Urothelium cell line (cell line): ENCODE measurements at places on chromosomes 7 and 10.

- DNase-seq: no peak
Measured at GRCh38 chr10:125054669-125055268, 105.6 kb downstream of the CTBP2 start.

DNA sequence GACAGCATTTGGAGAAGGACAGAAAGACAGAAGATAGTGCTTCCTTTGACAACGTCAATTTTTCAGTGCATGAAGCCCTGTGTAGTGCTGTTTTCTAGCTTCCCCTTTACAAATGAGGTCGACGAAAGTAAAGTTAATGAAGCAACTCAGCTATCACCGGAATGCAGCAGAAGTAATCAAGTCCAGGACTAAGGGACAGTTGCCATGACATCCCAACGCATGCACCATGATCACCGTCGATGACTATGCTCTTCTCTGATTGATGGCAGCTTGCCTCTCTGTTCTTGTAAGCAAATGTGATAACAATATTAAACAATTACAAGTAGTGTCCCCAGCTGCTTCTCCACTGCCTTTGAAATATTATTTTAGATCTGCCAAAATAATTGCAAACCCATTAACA is 205.8 kb downstream of the FRMD4A start:
- DNase-seq: no peak

- DNase-seq: peak; percentile 73
Measured at GRCh38 chr10:102645741-102646609, 1.7 kb downstream of the TRIM8 start.

DNA sequence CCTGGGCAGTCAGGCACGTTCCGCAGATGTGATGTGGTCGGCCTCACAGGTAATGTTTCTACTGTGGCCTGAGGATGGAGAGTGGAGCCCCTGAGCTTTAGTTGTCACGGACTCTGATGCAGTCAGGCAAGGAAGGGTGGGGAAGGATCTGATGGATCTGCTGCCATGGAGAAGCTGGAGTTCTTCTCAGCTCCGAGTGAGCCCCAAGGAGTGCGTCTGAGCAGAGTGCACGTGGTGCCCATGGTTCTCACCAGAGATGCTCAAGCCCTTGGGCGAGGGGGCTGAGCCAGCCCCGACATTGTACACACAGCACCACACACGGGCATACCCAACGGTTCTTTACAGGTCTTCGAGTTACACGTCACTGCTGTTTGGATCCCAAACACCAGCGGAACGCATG is 192.5 kb downstream of the EBF3 start:
- DNase-seq: no peak

- DNase-seq: no peak
Measured at GRCh38 chr7:15686957-15687545, 568 bp upstream of the MEOX2 start.

DNA sequence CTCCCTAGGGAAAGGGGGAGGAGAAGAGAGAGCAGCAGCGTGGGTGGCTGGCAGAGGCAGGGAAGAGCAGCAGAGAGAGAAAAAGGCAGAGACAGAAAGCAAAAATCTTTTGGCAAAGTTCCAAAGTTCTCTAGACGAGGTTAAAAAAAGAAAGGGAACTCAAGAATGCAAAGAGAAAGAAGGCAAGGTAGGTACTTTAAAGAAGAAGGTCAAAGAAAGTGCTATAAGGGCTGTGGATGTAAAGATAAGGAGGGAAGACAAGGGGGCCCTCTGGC is 20.2 kb upstream of the OPTN start:
- DNase-seq: peak; percentile 80

DNA sequence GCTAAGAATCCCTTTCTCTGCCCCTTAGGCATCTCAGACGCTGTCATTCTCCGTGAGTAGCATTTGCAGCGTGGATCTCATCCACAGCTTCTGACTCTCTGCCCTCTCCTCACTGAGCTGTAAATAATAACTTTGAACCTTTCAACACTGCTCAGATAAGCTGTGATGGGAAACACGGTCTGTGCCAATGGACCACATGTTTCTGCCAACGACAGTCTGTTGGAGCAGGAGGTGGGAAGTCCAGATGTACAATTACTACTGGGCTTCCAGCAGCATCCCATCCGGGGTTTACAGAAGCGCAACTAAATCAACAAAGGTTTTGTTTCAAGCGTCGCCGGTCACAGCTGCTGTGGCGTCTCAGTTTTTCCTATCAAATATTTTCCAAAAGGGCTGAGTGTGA is 1110.6 kb downstream of the TYW1 start:
- no peak for DNase-seq

- DNase-seq: no peak
Measured at GRCh38 chr10:90571481-90572258, 286.2 kb downstream of the HTR7 start.

DNA sequence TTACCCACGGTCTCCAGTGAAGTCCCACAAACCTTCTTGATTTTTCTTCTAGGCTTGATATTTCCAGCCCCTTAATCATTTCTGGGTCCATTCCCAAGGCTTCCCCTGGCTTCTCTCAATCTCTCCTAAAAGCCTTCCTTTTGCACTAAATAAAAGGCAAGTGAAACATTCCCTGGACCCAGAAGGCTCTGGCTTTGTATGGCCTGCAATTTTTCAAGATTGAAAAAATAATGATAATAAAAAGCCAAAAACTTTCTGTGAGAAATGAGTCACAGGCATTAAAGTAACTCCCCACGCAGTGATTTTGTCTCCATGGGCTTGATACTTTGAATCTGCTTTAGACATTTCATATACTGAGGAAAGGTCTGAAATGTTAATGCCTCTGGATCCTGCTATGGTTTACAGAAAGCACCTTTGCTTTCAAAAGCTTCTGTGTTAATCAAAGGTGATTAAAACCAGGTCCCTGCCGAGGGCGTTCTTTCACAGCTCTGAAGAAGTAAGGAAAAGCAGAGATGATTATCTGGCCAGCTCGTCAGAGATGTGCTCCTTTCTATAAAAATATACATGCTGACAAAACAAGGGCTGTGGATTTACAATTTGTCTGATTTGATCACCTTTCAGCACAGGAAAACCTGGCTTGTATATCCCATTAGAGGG is 118.9 kb upstream of the TMEM72 start:
- no peak for DNase-seq

DNA sequence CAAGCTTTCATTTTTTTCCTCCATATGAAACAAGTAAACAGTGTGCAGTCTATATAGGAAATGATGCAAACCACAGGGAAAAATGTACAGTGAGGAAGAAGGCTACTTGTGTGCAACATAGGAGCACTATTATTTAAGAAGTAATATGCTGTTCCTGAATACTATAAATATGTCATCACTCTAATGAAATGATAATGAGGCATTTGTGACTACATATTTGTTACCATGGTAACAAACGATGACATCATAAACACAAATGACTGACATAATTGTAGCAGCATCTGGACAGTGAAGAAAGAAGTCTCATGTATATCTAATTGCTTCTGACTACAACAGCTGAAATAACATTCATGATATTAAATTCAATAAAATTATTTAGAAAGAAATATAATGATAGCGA is 164.8 kb downstream of the C7orf25 start:
- no peak for DNase-seq

- no peak for DNase-seq
Measured at GRCh38 chr10:20486791-20487190, 410.3 kb downstream of the NEBL start.

DNA sequence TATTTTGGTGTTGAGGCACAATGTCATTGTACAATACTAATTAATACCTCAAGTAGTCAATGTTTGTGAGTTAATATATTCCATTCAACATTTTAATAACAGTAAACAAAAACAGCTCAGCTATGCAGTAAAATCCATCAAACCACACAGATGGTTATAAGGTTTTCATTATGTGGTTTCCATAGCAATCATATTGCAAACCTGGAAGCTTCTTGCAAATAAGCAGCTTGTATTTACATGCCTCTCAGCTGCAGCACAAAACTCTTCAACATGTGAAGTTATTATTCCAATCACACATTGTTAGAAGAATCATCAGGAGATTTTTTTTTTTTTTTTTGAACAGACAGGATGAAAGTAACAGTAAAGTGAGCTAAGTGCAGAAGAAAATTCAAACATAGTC is 170.2 kb downstream of the SKAP2 start:
- DNase-seq: no peak

DNA sequence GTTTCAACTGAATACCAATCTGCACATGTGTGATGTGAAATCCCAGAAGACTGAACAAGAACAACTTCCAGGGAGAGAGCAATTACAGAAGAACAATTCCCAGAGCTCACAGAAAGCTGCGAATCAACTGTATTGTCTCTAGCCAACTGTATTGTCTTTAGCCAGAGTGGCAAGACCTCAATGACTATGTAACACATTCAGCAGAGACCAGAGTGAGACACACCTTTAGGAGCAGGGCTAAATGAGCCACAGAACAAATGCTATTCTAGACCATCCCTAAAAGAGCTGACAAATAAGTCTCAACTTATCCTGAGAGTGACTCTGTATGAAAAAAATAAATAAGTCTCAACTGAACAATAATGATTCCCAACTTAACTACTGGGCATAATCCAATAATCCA is 72.0 kb downstream of the KMT2C start:
- DNase-seq: no peak

- DNase-seq: peak; percentile 4
Measured at GRCh38 chr10:118002581-118002980, 44.2 kb downstream of the RAB11FIP2 start.

DNA sequence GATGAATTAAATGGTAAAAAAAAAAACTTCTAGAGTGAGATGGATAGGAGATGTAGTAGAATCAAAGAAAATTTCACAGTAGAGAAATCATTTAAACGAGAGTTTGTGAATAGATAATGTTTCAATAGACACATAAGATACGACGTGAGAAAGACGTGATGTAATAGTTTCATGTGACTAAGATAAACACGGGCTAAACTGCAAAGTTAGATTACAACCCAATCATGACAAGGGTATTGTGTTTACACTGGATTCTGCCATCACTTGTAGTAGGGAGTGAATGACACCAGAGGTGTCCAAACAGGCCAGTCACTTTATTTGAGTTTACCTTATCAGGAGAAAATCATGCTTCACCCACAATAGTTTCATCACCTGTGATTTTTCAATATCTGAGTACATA is 21.6 kb downstream of the SEMA3D start:
- DNase-seq: no peak

GRCh38 chr7:71267734-71268469 is 136.0 kb downstream of the GALNT17 start:
- DNase-seq: no peak

DNA sequence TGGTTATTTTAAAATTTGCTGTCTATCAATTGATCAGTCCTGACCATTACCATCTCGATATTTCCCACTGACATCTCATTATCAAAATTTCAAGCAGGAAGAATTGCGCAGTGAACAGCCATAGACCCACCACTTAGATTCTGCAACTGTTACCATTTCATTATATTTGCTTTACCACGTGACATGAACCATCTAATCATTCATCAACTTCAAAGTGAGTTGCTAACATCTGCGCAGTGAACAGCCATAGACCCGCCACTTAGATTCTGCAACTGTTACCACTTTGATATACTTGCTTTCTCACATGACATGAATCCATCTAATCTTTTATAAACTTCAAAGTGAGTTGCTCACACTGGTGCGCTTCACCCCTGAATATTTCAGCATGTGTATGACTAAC is 22.5 kb downstream of the FOXL3 start:
- DNase-seq: no peak

GRCh38 chr10:71713135-71714030 is 6.2 kb downstream of the C10orf105 start:
- peak; percentile 39 for DNase-seq

DNA sequence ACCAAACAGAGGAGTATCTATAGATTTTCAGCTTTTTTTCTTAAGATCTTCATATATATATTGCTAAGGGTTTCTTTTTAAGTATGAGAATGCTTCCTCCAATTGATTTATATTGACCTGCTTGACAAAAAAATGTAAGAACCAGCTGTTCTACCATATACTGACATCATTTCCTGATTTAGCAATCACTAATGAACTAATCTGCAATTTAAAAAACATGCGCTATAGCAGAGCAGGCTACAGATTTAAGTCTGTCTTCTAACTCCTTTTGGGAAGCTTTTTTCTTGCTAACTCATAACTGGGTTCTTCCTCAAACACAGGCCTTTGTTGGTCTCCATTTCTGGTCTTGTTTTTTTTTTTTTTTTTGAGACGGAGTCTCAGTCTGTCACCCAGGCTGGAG is 33.2 kb downstream of the ABCC2 start:
- DNase-seq: no peak

GRCh38 chr10:58511765-58512490 is 744 bp upstream of the BICC1 start:
- peak; percentile 13 for DNase-seq

- no peak for DNase-seq
Measured at GRCh38 chr10:69904533-69904932, 102.8 kb downstream of the COL13A1 start.

DNA sequence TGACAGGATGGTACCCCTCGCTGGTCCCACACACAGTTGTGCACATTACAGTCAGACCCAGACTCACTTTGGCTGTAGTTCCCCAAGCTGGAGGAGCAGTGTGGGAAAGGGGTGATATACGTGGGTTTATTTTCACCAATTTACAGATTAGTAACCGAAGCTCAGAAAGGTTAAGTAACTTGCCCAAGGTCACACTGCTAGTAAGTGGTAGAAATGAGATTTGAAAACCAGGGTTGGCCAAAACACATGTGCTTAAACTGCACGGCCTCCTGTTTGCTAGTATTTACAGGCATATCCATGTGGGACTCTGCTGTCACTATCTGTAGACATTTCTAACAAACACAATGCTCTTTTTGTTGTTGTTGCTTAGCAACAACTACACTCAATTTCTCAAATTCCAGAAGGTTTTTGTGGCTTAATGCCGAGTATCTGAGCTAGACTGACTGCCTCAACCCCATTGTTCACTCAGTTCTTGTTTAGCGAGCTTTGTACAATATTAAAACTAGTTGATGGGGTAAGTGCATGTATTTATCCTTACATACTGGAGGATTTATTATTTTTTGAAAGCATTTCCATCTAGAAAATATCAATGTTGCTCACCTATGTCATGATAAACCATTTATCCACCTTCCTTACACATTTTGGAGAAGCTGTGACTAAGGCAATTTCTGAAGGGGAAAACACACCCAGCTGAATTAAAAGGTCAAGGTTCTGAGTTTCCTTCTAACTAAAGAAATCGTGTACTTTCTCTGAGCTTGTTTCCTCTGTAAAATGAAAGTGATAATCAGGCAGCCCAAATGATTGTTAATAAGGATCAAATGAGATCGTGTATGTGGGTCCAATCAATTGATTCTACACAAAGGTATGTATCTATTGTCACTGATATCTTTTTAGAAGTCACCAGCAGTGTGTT is 5.3 kb upstream of the TMEM139 start:
- DNase-seq: peak; percentile 51

DNA sequence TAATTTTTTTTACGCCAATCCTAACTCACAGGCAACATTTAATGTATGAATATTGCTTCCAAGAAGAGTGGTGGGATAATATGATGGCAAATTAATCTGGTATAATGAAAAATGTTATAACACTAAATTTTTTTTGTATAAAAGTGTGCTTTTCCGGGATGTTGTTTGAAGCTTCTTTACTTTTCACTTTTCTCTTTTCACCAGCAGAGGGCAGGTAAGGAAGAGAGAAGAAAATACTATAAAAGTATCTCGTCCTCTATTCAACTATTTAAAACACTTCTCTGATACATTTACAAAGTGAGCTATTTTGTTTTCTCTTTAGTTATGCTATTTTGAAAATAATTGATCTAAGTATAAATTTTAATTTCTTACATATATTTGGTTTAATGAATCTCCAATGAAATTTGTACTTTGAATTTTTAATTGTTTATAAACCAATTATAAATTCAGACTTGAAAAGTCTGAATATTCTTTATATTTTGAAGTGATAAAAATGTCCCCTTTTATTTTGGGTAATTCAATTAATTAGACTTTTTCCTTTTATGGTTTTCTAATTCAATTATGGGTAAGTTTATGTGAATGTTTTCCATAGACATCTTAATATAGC is 20.7 kb upstream of the CFTR start:
- DNase-seq: peak; percentile 5
